MM.1S (cell line): ENCODE measurements at places on chromosomes 16 and 17.

GRCh38 chr17:2932946-2933345 is 130.5 kb downstream of the OR1D5 start:
- no peak for DNase-seq
- no peaks in the 10 kb centered on the region for H3K36me3 ChIP-seq
- H3K4me3 ChIP-seq: no peak overlapping the region
- H3K4me1 ChIP-seq: no peaks in the 10 kb centered on the region
- peaks cover 53% of the 10 kb centered on the region for H3K27me3 ChIP-seq

- no peak overlapping the region for H3K27ac ChIP-seq
- H3K36me3 ChIP-seq: no peaks in the 10 kb centered on the region
- H3K4me1 ChIP-seq: no peaks in the 10 kb centered on the region
- H3K27me3 ChIP-seq: no peaks in the 10 kb centered on the region
Measured at GRCh38 chr16:80973991-80974390, 32.7 kb downstream of the CMC2 start.

DNA sequence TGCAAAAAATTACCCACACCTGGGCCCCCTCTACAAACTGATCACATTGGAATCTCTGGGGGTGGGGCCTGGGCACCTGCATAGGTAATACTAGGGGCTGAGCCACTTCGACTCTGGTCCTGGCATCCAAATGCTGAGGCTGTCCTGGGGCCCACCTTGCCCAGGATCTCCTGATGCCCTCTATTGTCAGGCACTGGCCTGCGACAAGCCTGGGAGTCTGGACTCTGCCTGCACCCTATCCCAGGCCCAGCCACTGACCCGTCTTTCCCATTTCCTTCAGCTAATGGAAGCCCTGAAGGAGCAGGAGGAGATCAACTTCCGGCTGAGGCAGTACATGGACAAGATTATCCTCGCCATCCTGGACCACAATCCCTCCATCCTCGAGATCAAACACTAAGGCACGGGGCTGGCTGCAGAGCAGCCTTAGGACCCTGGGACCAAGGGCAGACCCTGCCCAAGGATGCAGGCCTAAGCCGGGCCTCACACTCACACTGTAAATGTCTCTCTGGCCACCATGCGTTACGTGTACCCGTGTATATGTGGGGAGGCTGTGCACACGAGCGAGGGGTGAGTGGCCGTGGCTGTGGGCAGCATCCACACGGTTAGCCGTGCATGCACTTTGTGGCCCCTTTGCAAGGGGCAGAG is 140.0 kb downstream of the RAB11FIP4 start:
- H3K4me3 ChIP-seq: no peak overlapping the region
- no peaks in the 10 kb centered on the region for H3K36me3 ChIP-seq
- no peak for DNase-seq
- H3K4me1 ChIP-seq: peaks cover 20% of the 10 kb centered on the region

DNA sequence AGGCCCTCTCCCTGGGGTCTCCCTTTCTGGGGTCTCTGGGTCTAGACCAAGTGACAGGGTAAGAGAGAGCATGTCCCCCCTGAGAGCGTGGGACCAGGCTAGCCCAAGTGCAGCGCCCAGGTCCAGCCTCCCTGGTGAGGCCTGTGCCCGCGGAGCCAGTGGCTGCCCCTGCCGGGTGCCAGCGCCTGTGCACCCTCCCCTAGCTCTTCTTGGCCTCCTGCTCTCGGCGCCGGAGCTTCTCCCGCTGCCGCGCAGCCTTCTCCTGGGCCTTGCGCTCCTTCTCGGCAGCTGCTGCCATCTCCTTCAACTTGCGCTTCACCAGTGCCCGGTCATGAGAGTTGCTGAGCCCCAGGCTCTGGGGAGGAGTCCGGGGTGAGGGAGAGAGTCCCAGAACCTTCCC is 17.3 kb downstream of the SAMD14 start:
- H3K27ac ChIP-seq: no peak overlapping the region
- H3K4me3 ChIP-seq: no peak overlapping the region

GRCh38 chr17:16882243-16882925 is 89.5 kb downstream of the TNFRSF13B start:
- no peak for DNase-seq
- no peak overlapping the region for H3K27ac ChIP-seq
